Foreskin keratinocyte (primary cell): ENCODE measurements at places on chromosomes 2 and 18.

GRCh38 chr18:76977684-76978232 is 154.8 kb downstream of the MBP start:
- DNase-seq = no peak

- peak; percentile 68 for DNase-seq
Observed at GRCh38 chr18:3914833-3915610, 465.1 kb downstream of the TGIF1 start.

- DNase-seq = no peak
Observed at GRCh38 chr2:190435031-190435670, 27.0 kb downstream of the MFSD6 start.

- DNase-seq = no peak
Observed at GRCh38 chr2:188569431-188570165, 277.9 kb downstream of the GULP1 start.

DNA sequence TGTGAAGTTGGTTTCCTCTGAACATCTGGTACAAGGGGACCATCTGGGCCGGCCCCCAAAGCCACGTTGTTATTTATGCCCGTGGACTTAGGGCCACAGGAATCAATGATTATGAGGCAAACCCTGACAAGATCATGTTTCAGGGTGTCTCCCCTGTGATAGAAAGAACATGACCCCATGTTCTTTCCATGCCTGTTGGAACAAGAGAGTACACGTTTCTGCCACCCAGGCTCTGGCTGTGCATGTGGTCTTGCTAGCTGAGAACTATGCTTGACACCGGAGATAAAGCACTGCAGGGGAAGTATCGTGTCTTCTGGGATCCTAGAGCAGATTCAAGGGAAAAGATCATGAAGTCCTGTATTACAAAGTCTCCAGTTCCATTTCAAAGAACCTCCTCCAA is 64.2 kb downstream of the TMEM17 start:
- peak; percentile 63 for DNase-seq

GRCh38 chr18:49747876-49748275 is 65.5 kb downstream of the ACAA2 start:
- no peak for DNase-seq

DNA sequence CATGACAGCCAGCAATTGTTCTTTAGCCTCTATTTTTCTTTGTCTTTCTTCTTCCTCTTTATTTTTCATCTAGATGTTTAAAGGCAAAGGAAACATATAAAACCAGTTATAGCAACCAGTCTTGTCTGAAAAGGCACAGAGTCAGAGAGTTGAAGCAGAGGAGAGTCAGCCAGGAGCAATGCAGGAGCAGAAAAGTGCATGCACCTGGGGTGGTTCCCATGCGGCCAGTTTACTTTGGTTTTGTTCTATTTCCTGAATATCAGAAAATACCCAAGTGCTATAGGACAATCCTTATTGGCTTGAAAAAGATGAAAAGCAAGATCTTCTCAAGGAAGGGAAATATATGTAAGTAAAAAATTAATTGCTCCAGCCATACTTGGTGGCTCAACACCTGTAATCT is 44.9 kb downstream of the CFAP210 start:
- no peak for DNase-seq

DNA sequence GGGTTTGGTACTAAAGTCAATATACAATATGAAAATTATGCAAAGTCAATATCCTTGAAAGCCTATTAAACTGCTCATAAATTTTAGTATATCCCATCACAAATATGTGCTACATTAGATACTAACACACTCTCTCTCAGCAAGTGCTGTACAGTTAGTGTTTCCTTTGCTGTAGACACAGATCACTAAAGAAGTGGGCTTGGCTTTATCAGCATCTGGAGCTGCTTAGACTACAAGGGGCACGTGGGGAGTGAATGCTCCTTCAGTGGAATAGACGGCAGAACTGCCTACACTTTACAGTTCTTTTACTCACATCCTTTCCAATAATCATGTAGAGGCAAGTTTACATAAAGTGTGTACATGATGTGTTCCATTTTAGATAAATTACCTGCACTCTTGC is 26.0 kb upstream of the EFEMP1 start:
- no peak for DNase-seq

- peak; percentile 49 for DNase-seq
Observed at GRCh38 chr2:143807192-143807591, 678.0 kb downstream of the ARHGAP15 start.

GRCh38 chr2:239997686-239998409 is 27.3 kb downstream of the NDUFA10 start:
- DNase-seq = no peak

DNA sequence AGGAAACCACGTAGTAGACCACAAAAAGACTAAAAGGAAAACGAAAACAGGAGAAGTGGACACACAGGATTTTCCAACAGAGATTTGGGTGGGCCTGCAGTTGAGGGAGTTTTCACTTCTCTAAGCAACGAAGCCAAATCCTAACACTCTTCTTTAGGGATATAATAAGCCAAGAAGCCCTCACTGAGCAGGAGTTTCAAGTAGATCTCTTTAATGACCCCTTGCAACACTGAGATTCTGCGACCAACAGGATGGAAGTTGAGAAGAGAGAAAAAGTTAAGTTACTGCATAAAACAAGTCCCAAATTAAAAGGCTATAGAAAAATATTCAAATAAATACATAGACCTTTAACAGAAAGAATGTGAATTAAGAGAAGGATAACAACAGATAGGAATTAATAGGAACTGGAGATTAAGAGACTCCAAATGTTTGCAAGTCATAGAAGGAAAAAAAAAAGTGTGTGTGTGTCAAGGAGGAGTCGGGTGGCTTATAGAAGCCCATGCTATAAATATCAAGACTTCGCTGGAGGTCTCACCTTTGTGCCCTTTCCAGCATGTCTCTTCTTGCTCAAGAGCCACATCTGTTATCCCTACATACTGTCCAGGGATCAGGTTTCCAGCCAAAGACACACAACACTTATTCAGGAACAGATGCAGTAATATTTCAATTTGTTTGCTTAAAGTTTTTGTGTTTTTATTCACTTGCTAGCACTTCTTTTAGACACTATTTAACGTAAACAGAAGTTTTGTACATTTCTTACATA is 69.4 kb upstream of the ARHGAP28 start:
- DNase-seq = no peak

DNA sequence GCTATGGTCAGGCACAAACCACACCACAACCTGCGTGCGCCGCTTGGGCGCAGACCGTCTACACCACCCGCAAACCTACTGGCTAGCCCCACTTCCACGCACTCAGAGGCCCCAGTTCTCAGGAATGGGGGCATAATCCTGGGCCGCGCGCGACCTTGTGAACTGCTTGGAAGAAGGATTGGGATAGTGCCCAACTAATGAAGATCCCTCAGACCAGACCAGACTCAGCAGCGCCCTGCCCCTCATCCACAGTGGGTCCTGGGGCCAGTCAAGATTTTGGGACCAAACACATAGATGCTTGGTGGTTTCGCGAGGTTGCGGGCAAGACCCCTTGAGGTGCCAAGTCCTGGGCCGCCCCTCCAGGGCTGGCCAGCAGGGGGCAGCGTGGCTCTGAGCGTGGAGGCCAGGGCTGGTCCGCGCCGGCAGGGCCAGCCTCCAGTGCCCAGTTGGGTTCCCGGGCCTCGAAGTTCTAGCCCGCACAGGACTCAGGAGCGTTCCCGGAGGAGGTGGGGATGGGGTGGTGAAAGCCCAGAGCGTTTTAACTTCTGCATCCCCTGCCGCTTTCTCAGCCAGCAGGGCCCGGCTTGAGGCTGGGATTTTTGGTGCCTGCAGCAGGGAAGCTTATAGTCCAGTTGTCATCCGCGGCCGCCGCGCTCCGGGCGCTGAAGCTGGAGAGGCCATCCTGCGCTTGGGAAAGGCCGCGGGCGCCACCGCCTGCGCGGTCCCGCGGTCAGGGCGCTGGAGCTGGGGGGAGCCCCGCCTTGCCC is 8.3 kb downstream of the OSR1 start:
- peak; percentile 56 for DNase-seq

GRCh38 chr18:74242438-74243096 is 49.2 kb downstream of the CYB5A start:
- no peak for DNase-seq

- peak; percentile 56 for DNase-seq
Observed at GRCh38 chr2:64730551-64731262, 77.0 kb upstream of the SERTAD2 start.

- DNase-seq = peak; percentile 91
Observed at GRCh38 chr2:164992818-164993217, 37.5 kb upstream of the SLC38A11 start.

GRCh38 chr2:174344716-174345461 is 10.1 kb downstream of the SP9 start:
- DNase-seq = peak; percentile 42

DNA sequence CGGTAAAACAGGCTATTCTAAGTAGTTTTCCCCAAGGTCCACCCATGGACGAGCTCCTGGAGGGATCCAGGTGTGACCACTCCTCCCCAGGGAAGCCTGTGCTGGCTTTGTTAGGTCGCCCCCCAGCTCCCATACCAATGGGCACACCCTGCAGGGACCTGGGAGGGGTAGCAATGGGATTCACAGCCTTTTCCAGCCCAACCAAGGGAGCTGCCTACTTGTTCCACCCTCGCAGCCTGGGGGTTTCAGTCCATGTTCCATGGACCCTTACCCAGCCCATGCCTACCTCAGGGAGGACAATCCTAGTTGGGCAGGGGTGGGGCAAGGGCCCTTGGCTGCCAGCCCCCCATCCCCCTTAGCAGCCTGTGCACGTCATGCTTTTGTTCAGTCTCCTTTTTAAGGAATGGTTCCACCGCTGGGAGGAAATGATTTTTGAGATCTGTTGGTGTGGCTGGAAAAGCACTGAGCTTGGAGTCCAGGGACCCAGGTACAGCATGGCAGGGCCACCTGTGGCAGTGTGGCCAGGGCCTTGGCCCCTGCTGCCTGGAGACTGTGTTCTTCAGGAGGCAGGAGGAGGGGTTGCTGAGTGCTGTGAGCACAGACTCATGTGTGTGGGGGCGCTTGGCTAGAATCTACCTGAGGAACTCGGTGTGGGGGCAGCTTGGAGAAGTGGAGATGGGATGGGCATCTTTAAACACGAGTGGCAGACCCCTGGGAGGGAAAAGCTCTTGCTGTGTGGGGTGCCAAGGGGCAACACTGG is 166.8 kb downstream of the TWIST2 start:
- no peak for DNase-seq
